ENCODE measurements at places on chromosomes 1 and 21.

GRCh38 chr1:198462365-198463019 is 78.0 kb downstream of the ATP6V1G3 start:
- no peak for DNase-seq

DNA sequence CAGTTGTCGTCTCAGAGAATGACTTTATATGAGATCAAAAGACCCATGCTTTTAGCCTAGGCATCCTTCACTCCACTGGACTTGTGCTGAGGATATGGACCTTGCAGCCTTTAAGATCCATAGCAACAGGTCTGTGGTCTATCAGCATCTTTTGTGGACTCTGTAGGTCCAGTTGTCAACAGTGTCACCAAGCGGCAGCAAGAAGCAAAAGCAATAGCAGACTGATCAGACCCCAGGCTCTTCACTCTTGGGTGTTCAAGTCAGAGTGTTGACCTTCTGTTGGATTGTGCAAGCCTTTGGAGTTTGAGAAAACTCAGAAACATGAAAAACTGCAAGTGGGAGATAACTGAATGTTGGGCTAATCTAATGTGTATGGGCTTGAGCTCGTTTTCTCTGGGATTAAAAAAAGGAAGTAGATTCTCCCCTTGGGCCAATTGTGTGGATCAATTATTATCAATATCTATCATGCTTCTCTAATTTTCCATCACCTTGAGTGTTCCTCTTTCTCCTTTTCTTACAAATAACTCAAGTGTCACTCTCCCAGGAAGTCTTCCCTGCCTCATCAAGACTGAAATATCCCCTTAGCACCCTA is 144.2 kb downstream of the LYPLAL1 start:
- peak; percentile 11 for DNase-seq

GRCh38 chr1:41700986-41701535 is 216.6 kb upstream of the EDN2 start:
- DNase-seq = no peak

DNA sequence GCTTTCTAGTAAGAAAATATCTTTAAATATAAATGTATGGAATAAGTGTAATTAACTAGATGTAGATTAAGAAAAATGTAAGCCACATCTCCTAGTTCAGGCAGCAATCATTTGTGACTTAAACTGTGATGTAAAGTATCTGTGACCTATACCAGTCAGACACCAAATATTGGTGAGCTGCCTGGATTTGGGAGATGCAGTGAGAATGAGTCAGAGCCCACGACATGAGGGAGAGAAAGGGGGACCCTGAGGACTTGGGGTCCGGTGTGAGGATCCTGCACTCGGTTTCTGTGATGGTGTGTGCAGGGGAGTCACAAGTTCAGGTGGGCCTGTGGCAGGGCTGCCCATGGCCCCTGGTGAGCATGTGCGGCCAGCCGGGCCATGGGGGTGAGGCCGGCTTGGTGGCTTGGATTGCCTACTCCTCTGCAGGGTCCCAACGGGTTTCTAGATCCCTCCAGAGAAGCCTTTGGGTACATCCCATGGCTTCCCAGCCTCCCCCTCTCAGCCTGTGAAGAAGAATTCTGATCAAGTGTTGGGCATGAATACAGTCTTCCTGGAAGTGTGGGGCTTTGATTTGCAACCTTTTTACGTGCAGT is 19.0 kb upstream of the ABCG1 start:
- no peak for DNase-seq

GRCh38 chr1:22249928-22250680 is 107.2 kb upstream of the WNT4 start:
- DNase-seq = no peak

DNA sequence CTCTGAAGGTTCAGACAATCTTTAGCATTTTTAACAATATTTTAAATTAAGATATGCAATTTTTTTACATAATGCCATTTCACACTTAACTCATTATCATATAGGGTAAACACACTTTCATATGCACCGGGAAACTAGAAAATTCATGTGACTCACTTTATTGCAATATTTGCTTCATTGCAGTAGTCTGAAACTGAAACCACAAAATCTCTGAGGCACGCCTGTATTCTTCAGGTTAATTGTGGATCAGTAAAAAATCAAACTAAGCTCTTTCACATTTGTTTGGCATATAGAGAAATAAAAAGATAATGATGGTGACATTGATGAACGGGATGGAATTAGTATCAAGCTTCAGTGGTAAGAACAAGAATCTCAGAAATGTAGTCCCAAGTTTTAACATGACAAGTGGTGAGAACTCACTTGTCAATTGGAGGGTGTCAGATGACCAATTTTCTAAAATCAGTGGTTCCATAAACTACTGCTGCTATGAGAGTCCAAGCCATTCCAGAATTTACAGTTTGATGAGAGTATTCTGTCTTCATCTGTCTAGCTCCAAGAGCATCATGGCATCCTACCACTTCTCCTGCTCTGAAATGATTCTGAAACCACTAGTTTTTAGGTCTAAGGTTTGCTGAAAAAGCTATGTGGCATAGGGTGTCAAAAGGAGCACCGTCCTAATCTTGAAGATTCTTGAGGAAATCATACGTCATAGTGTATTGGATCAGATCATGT is 281.0 kb downstream of the PTPRC start:
- peak; percentile 65 for DNase-seq

- DNase-seq = no peak
Observed at GRCh38 chr21:46161633-46162592, 6.5 kb upstream of the FTCD start.

- no peak for DNase-seq
Observed at GRCh38 chr1:203508463-203509073, 14.6 kb downstream of the OPTC start.

GRCh38 chr1:109649491-109649914 is 6.4 kb upstream of the GSTM4 start:
- peak; percentile 11 for DNase-seq

- no peak for DNase-seq
Observed at GRCh38 chr1:22123071-22123390, 19.9 kb downstream of the WNT4 start.

- no peak for DNase-seq
Observed at GRCh38 chr1:154263465-154264332, 8.7 kb upstream of the HAX1 start.

DNA sequence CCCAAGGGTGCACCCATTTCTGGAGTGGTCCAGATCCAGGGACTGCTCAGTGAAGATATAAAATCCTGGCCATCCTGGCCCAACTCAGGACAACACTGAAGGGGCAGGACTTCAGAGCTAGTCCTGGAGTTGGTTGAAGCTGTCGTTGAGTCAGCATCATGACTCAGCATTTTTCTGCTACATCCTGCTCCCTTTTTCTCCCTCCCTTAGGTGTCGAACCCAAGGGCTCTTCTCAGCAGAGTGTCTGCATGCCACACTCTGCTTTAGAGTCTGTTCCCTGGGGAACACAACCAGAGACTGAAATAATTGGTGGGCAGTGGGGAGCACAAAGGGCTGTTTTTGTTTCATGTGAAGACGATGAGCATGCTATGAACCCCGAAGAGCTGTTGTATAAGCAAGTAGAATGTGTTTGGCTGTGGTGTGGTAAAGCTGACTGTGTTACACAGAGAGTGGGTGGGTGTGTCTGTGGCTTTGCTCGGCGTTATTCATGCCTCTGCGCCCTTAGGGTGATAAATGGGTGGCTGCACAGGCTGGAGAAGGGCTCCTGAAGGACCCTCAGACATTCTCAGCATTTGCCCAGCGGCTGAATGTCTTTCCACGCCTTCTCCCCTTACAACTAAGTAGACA is 167.2 kb downstream of the CYYR1 start:
- DNase-seq = peak; percentile 14

- DNase-seq = no peak
Observed at GRCh38 chr21:45882645-45883044, 98.9 kb upstream of the COL6A1 start.

DNA sequence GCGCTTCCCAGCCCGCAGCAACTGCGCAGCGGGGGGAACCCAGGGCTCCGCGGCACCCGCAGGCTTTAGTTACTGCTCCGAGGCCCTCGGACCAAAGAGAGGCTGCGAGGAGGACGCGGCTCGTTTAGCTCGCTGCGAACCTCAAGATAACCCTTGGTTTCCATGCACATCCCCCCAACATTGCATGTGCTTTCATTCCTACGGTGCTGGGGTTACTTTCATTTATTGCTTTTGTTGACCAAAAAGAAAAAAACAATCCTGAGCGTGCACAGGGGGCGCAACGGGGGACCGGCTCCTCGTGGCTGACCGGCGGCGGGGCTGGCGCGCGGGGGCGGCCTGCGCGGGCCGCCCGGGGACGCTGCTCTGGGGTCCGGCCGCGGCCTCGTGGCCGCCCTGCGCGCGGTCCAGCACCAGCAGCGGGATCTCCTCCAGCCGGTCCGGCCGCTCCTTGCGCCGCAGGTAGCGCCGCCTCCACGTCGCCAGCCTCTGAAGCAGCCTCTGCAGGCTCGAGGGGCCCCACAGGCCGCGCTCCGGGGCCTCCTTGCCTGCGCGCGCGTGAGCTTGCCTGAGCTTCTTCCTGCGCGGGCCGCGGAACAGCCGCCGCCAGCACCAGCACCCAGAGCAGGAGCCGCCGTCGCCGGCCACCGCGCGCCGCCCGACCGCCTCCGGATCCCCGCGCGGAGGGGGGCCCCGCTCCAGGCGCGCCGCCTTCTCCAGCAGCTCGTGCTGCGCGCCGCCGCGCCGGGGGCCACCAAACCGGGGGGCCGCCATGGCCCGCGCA is 77.4 kb downstream of the DESI2 start:
- DNase-seq = peak; percentile 28

DNA sequence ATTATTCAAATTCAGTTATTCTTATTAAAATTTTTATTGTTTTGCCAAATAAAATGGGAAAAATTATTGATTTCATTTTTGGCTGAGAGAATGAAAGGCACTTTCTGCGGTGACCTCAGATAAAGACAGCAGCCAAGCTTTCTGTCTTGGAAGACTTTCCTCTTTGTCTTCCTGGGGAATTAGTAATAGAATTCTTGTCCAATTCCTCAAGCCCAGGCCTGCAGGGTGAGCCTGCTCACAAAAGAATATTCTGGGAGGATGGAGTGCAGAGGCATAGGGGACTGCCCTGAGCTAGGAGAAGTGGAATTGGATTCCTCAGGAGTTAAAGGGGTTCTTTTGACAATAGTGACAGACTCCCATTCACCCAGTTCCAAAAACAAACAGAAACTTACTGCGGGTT is 614.5 kb upstream of the ADGRL2 start:
- DNase-seq = no peak

GRCh38 chr1:214970016-214970415 is 112.5 kb upstream of the KCNK2 start:
- DNase-seq = no peak

- no peak for DNase-seq
Observed at GRCh38 chr1:101131239-101131843, 105.5 kb upstream of the S1PR1 start.

DNA sequence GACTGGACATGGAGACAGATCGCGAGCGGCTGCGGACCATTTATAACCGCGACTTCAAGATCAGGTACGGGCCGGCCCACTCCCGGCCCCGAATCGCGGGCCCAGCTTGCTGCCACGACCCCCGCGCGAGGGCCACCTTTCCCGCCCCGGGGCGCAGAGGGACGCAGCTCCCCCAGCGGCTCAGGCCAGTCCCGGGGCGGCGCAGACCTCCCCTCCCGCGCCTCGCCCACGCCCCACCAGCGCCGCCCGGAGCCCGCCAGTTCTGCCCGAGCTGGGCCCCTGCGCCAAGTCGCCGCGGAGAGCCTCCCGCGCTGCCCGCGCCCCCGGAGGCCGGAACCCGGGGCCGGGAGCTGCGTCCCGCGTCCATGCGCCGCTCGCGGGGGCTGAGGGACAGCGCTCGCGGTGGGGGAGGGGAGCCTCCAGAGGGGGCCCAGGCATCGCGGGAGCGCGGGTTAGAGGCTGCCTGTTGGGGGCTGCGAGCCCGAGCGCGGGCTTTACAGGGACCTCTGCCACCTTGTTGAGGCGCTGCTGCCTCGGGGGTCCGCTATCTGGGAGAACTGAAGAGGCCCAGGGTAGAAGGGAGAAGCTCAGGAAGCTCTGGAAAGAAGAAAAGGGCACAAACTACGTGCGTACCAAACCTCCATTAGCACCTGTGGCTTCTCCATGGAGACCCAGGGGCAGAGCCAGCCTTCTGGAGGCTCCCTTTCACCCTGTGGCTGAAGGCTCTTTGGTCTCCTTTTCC is 698 bp downstream of the MOV10 start:
- no peak for DNase-seq

- DNase-seq = no peak
Observed at GRCh38 chr1:30798389-30799232, 41.0 kb upstream of the LAPTM5 start.

DNA sequence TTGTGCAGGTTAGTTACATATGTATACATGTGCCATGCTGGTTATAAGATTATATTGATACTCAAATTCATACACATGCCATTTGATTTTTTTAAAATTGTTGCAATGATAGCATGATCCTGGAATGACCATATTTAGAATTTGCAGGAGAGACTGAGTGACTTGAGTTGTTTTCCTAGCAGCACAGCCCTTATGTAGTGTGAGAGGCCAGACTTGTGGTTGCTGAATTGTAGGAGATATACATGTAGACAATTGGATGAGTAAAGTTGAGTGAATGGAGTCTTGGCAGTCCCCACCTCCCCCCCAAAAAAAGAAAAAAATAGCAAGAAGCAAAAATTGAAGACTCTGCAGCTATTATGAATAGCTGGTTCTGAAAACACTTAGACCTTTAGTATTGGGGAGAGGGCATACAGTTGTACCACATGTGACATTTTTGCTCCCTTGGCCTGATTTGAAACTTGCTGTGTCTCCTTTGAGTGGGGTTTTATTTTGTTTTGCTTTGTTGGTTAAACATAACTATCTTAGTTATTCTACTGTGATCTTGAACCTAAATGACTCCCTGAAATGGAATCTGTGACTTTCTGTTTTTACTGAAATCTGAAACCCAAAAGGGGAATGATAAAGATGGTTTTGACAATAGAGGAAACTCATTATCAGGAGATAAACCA is 280.3 kb downstream of the HMCN1 start:
- no peak for DNase-seq

Measured in RPMI8226 (cell line).